ENCODE measurements at places on chromosomes 5 and 9.

GRCh38 chr5:96329289-96329688, 103.8 kb downstream of the PCSK1 start:
- DNase-seq = no peak

DNA sequence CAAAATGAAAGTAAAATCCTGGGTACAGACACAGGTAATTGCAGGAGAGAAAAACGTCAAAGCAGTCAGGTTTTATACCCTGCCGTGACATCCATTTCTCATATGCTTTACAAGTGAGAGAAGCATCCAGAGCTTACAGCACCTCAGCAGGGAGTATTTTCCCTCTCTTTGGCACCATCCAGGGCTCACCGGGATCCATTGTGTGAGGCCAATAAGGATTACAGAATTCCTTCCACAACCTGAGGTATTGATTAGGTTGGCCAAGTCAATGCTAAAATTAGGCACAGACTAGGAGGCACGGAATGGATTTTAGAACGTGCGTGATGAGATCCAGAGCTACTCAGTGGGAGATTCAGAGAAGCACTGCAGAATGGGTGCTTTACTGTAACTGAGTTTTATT, 296.6 kb downstream of the FBXL7 start:
- no peak for DNase-seq

GRCh38 chr9:10649076-10649475, 36.3 kb upstream of the PTPRD start:
- DNase-seq = peak; percentile 28

GRCh38 chr5:9599391-9599790, 30.8 kb downstream of the TAS2R1 start:
- DNase-seq = no peak

DNA sequence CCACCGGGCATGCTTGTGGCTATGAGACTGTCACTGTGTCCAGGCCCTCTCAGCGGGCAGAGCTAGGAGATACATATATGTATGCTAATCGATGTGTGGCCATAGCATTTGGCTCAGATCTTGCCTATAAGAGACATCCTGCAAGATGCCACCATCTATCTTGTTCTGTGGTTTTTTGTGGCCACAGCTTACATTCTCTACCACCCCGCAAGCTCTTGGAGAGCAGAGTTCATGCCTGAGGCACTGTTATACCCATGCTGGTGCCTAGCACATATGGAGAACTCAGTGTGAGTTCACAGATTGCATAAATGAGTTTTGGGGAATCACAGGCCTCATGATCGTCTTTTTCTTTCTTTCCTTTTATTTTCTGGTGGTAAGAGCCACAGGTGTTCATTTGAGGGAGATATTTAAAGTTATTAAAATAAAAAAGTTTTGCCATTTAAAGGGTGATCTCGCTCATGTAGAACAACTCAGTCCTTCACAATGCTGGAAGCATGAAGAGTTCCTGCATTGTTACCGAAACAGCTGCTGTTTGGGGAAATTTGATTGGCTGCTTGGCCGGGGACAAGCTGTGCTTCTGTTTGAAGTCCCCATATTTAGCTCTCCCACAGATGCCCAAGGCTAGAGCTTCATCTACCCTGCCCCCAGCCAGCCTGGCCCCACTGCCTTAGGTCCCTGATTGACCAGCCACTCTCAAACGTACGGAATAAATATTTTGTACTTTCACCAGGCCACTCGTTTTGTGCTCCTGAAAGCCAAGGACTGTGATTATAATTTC, 169.2 kb upstream of the MAP1B start:
- DNase-seq = peak; percentile 72

DNA sequence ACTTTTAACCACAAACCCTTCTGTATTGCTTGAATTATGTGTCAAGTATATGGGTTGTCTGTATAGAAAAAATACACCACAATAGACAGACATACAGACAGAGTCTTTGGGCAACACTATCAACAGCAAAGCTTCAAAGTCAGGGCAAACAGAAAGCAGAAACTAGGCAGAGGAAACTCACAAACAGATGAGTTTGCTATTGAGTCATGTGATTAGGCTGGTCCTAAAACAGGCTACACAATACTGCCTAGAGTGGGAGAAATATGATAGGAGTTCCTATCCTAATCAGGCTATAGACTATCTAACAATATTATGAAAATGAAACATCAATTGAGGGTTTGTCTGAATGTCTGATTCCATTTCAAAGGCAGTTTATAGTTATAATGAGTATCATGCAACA, 156.4 kb downstream of the EDIL3 start:
- no peak for DNase-seq

GRCh38 chr5:160496334-160496733, 74.7 kb downstream of the PTTG1 start:
- no peak for DNase-seq

- peak; percentile 54 for DNase-seq
Observed at GRCh38 chr5:88883836-88884607, 1.0 kb upstream of the MEF2C start.
